Activated T-cell treated with anti-CD3 and anti-CD28 coated beads for 1 hour (primary cell): ENCODE measurements at places on chromosomes 11 and 22.

- DNase-seq, result no peak
Observed at GRCh38 chr11:61069427-61069826, 32.9 kb upstream of the CD5 start.

- no peak for DNase-seq
Observed at GRCh38 chr11:68036717-68037239, 2.0 kb upstream of the TCIRG1 start.

DNA sequence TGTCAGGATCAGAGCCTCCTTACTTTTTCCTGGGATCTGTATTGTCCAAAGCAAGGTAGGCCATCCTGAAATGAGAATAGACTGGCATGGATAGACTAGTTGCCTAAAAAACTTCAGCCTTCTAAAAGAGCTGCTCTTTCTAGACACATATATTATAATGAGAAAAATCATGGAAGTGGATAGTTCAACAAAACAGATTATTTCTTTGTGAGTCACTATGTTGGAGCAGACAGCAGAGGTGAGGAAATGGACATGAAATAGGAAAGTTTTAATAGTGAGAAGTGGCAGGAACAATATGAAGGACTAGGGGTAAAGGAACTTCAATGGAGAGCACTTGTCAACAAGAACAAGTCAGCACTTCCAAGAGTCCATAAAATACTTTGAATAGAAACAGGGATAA, 101.9 kb upstream of the ANO3 start:
- no peak for DNase-seq

DNA sequence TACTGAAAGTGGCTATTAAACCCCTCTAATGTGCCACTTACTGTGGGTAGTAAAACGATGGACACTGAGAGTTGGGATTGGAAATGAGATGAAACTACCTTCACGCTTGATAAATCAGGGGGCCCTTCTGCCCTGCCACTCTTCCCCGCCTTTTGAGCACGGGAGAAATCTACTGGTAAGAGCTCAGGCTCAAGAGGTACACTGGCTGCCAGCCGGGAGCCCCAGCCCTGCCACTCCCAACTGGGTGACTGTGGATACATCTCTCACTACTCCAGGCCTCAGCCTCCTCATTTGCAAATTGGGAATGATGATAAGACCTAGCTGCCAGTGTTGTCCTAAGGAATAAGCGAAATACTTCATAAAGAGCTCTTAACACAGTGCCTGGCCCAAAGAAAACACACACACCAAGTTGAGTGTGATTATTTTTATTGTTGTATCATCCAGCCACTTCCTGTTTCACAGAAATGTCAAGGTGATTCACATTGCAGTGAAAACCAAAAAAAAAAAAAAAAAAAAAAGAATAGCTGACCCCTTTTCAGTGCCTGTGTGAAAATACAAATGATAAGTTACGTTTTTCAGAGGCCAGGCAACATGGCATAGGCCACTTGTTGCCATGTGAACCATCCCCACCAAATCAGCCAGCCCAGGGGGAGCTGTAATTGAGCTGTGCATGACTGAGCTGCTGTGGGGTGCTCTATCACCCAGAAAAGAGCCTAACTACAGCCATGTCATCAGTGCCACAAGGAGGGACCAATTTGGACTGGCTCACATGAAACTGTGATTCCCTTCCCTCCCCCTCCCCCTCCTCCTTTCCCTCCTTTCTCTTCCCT, 4.4 kb upstream of the ZNRD2 start:
- DNase-seq, result no peak

DNA sequence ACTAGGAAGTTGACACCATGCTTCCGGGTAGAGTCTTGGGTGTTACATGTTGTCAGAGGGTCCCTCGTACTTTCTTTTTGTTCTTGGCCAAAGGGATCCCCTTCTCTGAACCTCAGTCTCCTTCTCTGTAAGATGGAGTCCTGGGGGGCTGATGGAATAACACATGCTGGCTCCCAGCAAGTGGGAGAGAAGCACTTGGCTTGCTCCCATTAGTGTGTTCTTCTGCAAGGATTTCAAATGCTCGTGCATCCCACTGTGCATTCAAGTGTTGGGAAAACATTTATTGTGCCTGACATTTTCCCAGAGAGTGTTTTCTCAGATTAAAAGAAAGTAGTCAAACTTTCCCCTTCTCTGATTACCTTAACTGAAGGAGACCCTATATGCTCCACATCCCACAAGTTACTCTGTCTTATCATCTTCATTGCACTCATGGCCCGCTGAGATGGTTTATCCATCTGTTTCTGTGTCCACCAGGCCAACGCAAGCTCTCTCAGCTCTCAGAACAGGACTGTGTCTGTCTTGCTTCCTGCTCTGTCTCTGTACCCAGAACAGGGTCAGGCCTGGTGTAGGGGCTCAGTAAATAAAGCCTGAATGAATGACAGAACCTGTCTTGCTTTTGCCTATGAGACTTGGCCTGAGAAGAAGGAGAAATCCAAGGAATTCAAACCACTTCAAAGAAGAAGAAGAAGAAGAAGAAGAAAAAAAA, 16.0 kb upstream of the TIMP3 start:
- DNase-seq, result no peak

DNA sequence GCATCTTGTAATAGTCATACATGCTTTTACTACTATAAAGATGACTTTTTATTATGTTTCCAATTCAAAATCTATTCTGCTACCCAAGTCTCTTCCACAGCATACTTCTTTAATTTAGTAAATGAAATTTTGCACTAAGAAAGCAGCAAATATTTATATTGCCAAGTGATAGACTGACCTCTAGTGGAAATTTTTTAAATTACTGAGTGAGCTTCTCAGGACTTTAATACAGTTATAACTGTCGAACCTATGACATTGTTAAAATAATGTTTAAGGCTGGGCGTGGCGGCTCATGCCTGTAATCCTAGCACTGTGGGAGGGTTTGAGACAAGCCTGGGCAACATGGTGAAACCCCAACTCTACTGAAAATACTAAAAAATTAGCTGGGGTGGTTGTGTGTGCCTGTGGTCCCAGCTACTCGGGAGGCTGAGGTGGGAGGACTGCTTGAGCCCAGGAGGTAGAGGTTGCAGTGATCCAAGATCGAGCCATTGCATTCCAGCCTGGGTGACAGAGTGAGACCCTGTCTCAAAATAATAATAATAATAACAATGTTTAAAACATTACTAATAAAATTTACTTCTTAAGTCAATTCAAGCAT, 27.3 kb downstream of the STK33 start:
- DNase-seq, result no peak

- DNase-seq, result no peak
Observed at GRCh38 chr11:118881228-118881627, 2.5 kb upstream of the CXCR5 start.

GRCh38 chr22:29855611-29856181, 17.6 kb upstream of the ASCC2 start:
- DNase-seq, result no peak

- DNase-seq, result no peak
Observed at GRCh38 chr22:28589102-28589750, 90.4 kb downstream of the TTC28 start.

- DNase-seq, result no peak
Observed at GRCh38 chr11:45870706-45871105, 14.7 kb upstream of the MAPK8IP1 start.

GRCh38 chr11:45133878-45134277, 12.6 kb upstream of the PRDM11 start:
- DNase-seq, result no peak

DNA sequence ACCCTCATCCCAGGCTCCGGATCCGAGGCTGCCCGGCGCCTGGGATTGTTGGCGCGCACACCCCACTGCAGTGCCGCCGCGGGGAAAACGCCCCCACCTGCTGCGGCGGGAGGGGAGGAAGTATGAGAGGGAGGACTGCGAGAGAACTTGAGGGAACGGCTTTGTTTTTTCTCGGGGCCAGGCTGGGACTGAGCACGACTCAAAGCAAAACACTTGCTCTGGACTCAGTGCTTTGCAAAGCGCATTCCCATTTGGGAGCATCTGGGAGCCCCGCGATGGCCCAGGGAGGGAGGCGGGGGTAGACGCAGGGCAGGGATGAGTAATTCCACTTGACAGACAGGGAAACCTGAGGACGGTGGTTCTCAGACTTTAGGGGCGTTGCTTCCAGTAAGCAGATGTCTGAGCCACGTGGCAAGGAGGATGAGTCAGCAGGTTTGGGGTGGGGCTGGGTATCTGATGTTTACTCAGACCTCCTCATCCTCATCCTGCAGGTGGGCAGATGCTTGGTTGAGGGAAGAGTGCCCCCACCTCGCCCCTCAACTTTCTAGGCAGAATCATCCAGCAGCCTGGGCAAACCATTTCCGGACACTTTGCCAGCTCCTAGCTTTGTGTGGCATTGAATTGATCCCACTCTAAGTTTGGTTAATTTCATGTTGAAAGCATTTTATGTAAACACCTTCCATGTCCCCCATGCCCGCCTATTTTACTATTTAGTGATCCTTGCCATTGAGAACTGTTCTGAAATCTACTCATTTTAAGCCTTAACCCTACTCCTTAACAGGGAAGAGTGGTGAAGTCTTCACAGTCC, 1.5 kb downstream of the MIAT start:
- peak; percentile 62 for DNase-seq

- no peak for DNase-seq
Observed at GRCh38 chr11:92329137-92329536, 104.5 kb downstream of the FAT3 start.

GRCh38 chr11:74297484-74297883, 14.0 kb downstream of the P4HA3 start:
- DNase-seq, result no peak

GRCh38 chr11:66595245-66595904, 2.4 kb downstream of the CCS start:
- no peak for DNase-seq

- DNase-seq, result no peak
Observed at GRCh38 chr11:7383406-7383805, 101.9 kb upstream of the OLFML1 start.

- DNase-seq, result no peak
Observed at GRCh38 chr11:122882189-122882856, at the start of gene JHY. TSS of gene JHY (plus strand) at chr11:122882759. CDS start at chr11:122885850, 3,091 bp downstream.

DNA sequence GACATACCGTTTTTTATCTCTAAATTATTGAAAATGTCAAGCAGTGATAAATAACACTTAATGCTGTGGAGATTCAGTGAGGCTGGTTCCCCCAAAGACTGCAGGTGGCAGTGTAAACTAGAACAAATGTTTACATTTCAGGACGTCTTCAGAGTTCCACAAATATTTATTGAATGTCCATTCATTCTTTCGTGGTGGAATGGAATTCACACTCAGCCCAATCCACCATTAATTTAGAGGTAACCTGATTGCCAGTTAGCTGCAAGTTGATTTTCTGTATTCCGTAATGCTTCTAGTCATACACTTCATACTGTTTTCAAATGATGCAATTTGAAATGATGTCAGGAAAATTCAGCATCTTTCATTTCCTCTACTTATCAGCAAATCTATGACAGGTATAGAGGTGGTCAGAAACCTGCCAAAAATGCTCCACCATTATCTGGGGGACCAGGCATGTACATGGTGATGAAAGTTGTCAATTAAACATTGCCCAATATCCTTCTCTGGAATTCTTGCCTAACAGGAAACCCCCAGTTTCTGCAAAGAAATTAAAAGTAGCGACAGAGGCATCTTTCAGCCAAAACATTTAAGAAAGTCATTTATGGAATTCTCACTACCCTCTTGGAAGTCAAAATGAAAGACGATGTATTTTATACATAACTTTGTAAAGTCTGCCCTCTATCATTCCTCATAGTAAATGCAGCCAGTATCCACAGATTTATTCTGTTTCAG, 94.3 kb upstream of the BMAL1 start:
- DNase-seq, result no peak

DNA sequence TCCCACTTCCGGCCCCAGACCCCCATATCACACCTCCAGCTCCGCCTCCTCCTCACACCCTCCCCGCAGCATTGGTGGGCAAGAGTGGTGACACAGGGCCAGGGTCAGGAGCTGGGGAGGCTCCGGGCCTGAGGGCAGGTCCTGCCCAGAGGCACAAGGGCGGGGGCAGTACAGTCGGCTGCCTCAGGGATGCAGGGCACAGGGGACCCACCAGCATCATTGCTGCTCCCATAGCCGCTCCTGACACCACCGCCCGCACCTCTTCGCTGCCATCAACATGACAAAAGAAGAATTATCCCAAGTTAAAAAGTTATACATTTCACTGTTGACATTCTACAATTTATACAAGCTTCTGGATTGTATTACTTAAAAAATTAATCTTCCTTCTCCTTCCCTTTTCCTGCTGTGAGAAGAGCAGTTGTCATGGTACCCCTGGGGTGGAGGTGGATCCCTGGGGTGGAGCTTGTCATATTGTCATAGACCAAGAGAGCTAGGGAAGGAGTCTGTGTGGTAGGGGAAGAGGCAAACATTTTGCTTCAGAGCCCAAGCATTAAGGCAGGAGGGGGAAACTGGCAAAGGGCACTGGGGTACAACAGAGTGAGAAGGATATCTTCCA, 4.1 kb downstream of the SBF2 start:
- no peak for DNase-seq

DNA sequence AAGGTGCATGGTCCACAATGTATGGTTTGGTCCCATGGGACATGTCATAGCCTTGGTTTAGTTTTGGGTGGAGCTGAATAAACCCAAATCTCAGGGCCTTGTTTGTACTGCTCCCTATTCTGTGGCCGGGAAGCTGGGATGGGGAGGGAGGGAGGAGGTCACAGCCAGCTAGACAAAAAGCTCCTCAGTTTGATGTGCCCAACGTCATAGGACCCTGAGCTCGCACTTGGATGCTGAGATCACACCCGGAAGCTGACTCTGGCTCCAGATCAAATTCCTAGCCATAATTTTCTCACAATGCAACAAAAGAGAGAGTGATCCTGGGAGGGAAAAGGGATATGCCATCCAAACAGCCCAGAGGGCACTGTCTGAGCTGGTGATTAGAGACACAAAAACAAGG, 1.5 kb downstream of the HSPB2 start:
- no peak for DNase-seq

DNA sequence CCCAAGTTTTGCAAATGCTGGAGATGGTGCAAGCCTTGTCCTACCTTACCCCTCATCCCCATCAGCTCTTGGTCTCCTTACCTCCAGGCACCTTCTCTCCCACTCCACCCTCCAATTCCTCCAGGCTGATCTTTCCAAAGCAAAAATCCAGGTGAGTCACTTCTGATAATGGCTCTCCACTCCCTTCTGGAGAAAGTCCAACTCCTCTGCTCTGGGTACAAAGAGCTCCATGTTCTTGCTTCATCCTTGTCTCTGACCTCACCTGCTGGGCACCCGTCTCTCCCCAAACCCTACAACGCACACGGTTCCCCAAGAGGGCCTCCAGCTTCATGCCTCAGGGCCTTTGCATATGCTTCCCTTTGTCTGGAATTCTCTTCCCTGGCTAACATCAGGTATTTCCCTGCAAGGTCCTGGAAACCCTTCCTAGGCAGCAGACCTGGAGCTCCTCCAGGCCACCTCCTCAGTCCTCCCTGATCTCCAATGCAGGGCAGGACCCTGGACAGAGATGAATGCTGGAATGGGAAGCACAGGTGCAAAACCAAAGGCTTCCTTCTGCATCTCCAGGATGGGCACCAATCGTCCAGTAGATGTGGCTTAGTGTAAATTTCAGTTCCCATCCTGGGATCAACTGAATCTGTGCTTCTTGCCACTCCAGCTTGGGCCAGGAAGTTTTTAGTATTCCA, 22.7 kb downstream of the IFT27 start:
- DNase-seq, result no peak

GRCh38 chr11:64441127-64441526, 82.2 kb downstream of the RPS6KA4 start:
- no peak for DNase-seq
